ENCODE measurements at places on chromosomes 13 and 19.
A peak's percentile ranks its signal among the peaks of the same experiment; 100 is the strongest.

DNA sequence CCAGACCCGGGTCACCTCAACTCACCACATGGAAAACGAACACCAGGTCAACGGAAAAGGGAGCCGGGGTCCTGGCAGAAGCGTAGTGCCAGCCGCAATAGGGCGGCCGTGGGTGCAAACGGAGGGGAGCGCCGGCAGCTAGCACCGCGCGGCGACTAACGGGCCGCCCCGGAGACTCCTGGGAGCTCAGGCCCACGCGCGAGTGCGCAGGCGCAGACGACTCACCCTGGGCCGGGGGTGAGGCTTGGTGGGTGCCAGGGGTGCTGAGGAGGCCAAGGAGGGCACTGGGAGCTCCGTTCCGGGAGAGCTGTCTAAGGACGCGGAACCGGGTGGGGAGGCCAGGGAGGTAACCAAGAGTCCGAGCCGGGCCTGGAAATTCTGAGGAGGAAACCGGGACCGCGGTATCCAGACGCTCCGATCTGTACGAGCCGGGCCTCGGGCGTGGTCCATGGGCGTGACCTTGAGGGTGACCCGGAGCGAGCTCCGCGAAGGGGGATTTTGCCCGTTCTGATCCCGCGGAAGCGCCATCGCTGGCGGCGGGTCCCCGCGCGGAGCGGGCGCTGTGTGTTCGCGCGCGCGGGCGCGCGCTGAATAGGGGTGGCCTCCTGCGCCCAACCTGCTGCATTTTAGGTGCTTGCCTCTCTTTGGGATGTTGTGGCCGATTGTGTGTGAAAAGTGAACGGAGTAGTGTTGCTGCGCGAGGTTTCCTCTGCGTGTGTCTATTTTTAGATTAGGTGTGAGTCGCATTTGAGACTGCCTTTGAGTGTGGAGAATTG, at the start of gene ZNF382:
TSS of gene ZNF382 (plus strand) at position 213 of the 776 bp plus-strand sequence. CDS start 4,602 bp downstream, outside the sequence.
- peak; percentile 84 for DNase-seq

DNA sequence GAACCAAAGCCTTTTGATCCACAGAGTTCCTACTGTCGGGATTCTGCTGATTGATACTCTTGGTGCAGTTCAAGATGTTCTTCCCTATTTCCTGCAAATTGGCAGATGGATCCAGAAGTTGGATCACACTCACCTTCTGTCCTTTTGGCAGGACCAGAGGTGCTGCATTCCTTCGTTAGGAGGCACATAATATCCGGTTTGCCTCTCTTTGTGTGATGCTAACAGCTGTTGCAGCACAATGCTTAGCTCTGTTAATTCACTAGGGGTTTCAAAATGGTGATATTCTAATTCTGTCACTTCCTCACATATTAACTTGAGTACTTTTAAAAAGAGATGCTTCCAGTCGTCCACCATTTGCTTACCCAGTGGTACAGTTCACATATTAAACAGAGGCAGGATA, 15.2 kb upstream of the CHST8 start:
- DNase-seq: no peak

DNA sequence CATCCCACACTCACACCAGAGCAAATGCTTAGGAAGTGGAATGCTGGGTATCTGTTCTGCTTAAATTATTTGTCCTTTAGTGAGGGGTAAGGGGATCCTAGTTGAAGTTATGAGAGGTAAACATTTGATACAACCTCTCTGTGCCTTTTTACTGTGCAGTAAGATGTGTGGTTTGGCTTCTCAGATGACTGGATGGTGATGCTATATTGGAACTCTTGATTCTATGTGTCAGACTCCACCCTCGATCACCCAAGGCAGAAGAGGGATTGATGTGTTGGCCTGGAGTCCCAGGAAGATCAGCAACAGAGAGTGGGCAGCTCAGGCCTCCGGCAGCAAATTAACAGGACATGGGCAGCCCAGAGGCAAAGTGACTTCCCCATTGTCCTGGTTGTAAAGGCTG, 66.7 kb downstream of the SIPA1L3 start:
- DNase-seq: no peak

DNA sequence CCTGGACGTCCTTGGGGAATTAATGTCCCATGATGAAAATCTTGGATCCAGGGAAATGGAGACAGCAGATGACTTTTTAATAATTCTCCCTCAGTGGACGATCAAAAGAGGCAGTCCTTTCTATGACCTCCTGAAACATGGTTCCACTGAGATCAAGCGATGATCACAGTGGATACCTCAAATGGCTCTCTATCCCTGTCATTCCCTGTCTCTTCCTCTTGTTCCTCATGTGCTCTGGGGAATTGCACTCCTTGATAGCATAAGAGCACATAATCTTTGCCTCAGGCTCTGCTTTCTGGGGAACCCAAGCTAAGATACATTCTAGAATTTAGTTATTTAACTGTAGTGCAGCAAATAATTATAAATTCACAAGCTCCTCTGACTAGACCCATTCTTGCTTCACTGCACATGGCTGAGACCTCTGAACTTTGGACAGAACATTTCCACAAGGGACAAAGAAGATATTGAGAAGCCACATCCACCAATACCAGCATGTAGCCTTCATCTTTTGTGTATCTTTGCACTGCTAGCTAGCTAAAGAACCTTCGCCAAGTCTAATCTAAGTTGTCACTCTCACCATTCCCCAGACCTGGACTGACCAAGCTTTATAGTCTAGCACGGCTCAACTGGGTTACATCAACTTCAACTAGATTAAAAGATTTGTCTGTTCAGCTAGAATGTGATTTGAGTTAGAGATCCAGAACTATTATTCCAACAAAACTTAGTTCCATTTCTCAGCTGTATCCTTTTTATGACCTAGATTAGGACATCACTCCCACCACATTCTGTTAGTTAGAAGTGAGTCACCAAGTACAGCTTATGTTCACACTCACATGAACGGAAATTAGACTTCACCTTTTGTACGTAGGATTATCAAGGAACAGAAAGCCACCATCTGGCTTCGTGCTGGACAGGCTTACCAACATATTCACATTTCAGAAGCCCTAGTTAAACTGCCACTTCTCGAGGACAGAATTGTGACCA, 142.7 kb downstream of the SUCLA2 start:
- DNase-seq: no peak

DNA sequence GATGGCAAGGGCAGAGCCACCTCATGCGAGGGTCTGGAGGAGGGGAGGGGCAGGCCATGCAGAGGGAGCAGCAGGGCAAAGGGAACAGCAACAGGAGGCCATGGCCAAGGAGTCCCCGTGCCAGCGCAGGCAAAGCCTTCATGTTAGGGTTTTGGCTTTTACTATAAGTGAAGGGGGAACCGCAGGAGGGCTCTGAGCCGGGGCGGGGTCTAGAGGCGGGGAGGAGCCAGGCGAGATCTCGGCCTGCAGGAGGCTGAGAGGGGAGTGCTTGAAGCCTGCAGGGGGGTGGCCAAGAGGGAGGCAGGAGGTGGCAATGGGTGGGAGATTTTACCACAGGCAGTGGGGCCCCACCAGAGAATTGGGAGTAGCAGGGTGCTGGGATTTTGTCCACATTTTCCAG, 6.3 kb downstream of the ARHGAP33 start:
- no peak for DNase-seq

- no peak for DNase-seq
These were observed 3.0 kb upstream of the SLC6A16 start for GRCh38 chr19:49327878-49328544.

GRCh38 chr13:94346261-94347019, 133.0 kb downstream of the DCT start:
- DNase-seq: no peak

DNA sequence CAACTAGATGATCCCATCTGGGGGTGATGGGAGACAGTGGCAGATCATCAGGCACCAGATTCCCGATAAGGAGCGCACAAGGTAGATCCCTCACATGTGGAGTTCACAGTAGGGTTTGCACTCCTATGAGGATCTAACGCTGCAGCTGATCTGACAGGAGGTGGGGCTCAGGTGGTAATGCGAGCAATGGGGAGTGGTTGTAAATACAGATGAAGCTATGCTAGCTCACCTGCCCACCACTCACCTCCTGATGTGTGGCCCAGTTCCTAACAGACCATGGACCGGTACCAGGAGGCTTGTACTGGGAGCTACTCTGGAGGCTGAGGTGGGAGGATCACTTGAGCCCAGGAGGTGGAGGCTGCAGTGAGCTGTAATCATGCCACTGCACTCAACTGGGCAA, 34.8 kb downstream of the VAV1 start:
- DNase-seq: no peak

GRCh38 chr19:41784312-41784711, 12.1 kb upstream of the CEACAM3 start:
- DNase-seq: no peak

DNA sequence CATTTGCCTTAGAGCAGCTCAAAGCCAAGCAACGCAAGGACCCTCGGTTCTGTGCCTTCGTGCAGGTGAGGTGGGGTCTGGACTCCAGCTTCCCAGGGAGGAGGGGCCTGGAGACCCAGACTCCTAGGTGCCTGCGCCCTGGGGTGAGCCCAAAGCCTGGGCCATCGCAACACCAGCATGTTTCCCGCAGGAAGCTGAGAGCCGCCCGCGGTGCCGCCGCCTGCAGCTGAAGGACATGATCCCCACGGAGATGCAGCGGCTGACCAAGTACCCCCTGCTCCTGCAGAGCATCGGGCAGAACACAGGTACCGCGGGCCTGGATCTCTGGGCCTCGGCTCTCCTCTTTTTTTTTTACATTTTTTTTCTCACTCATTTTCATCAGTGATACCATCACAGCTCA, 19.6 kb downstream of the ARHGEF1 start:
- no peak for DNase-seq

DNA sequence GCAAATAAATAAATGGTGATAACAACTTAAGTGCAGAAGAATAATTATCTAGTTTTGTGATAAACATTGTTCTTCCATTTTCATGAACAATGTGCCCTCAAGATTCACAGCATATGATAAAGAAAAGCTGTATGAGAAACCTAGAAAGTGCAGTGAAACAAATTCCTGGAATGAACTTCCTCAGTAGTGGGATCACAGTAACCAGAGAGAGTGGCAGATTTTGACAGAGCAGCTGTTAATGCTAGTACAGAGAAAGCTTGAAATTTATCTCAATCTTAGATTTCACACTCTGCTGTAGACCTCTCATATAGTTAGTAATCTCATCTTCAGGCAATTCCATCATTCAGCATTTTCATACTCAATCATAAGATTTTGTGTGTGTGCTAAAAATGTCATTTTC, 664.9 kb downstream of the PCDH9 start:
- DNase-seq: no peak

DNA sequence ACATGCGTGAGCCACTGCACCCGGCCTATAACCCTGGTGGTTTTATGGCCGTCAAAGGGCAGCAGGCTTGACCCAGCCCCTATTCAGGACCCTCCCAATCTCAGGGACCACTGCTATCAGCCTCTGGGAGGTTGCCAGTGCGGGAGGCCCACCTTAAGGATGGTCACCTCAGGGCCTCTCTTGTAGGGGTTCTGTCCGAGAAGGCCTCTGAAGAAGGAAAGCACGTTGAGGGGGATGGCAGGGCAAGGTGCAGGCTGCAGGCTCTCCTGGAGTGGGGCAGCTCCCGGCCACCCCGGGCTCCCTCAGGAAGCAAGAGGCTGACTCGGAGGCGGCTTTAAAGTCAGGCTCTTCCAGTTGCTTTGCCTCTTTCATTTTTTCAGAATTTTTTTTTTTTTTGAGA, 6.0 kb upstream of the GRTP1 start:
- DNase-seq: no peak

DNA sequence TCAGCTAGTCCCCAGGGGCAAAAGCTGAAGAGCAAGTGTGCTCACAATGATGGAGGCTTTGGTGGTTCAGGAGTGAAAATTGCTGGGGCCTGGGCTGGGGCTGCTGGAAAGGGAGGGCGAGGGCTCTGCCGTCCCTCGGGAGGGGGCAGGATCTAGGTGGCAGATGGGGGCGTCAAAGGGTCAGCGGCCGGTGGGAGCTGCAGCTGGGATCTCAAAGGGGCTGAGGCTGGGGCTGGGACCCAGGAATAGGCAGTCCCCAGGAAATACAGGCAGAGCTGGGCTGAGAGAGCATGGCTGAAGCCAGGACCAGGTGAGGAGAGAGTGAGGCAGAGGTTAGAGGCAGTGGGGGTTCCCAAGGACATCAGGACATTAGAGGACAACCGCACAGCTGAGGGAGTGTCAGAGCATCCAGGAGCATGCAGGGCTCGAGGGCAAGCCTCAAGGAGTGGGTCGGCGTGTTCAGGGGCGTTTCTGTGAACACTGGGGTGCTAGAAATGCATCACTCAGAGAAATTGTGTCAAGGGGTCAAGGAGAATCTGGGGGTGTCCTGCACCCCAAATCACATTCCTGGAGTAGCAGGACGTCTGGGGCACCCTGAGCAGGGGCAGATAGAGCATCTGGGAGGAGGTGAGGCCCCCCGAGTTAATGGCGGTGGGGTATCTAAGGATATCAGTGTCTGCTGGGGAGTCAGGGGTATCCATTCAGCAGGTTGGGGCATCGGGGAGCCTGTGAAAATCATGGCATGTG, 1.2 kb upstream of the SYNE4 start:
- no peak for DNase-seq

GRCh38 chr19:7742575-7742974, 4.8 kb downstream of the CD209 start:
- DNase-seq: no peak

DNA sequence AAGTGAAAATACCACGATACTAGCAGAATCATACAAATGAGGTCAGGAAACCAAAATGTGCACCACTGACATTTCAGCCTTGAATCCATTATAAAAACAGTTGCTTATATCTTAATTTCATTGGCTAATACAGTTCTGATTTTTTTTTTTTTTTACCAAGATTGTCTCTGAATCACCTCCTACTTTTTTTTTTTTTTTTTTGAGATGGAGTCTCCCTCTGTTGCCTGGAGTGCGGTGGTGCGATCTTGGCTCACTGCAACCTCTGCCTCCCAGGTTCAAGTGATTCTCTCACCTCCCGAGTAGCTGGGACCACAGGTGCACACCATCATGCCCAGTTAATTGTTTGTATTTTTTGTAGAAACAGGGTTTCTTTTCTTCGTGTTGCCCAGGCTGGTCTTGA, 270.2 kb downstream of the LMO7 start:
- DNase-seq: no peak

- no peak for DNase-seq
These were observed 786.4 kb upstream of the SLITRK1 start for GRCh38 chr13:84668637-84669036.

GRCh38 chr19:30565636-30566035, 193.5 kb downstream of the ZNF536 start:
- DNase-seq: no peak

DNA sequence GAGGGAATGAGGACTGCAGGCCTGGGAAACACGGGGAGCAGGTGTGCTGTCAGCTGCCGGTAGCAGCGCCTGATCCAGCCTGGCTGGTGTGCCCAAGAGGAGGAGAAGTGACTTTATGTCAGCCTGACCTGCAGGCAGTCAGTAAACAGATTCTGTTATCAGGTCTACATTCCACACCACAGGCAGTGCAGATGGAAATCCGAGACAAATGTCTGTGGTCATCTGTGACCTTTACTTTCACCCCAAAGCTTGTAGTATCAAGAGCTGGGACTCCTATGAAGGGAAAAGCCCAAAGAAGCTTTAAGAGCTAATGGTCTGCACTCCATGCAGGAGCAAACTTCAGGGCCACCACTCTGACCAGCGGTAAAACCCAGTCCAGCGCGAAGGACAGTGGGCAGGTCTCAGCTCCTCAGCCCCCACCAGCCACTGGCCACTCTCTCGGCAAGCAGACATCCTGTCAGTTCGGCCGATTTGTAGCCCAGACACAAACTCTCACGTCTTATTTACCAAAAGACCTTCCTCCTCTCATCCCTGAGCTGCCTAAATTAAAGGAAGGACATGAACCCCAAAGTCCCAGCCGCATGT, 7.7 kb downstream of the EPS15L1 start:
- DNase-seq: no peak
